Stimulated activated CD8-positive, alpha-beta memory T cell treated with anti-CD3 and anti-CD28 coated beads, Interleukin-12 subunit alpha, Interleukin-12 subunit beta, amount 100 ng/mL, for 4 hours (primary cell): ENCODE measurements at places on chromosomes 11 and 22.

- DNase-seq, result no peak
Observed at GRCh38 chr11:70603756-70604211, 205.5 kb downstream of the CTTN start.

GRCh38 chr11:214083-214482 is 6.6 kb downstream of the RIC8A start:
- DNase-seq, result no peak

DNA sequence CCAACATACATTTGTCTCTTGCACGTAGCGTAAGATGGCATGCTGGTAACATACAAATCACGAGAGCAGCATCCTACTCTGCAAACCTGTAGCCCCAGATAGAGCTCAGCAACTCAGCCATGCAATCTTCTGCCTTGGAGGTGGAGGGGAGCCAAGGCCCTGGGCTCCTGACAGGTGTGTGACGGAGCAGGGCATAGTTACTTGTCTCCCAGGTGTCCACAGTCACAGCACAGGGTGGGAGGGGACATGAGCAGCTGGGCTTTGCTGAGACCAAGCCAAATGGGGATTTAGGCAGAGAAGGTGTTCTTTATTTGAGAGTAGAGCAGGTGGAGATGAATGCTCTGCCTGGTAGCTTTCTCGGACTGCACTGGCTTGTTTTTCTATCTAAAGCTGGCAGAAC is 111.7 kb downstream of the TEAD1 start:
- DNase-seq, result no peak

DNA sequence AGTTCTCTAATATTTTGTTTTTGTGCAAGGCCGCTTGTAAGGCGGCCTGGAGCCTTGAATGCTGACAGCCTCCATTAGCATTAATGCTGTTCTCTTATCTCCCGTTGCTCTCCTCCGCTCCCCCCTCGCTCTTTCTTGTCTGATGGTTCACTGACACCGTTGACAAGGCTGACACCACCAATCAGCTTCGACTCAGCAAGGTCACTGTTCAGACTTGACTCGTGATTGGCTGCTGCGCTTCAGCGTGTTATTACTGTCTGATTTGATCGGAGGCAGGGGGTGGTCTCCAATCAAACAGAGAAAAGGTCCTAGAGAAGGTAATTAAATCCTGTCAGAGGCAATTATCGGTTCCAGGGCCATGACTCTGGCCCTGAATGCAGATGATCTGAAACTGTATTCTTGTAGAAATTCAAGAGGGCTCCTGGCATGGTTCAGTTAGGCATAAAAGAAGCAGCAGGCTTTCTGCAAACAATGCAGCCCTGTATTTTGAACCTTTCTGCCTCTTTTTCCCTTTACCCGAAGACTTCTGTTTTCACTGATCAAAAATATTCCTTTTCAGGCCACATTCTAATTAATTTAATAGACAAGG is 49.3 kb upstream of the MPPED2 start:
- DNase-seq, result no peak

DNA sequence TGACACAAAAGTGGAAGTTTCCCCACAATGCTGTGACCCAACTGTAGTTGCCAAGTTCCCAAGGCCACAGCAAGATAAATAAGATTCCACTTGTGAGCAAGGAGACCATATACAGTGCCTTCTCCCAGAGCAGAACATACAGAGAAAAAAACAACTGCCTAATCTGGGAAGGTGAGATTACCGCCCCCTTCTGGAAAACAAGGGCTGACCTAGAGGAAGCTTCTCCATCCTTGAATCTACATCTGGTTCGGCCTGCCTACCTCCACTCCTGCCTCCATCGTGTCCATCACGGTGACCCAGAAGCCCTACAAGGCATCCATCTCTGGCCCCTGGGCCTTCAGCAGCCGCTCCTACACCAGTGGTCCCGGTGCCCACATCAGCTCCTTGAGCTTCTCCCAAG is 6.1 kb upstream of the RNASEH2C start:
- no peak for DNase-seq

- DNase-seq, result peak; percentile 9
Observed at GRCh38 chr22:44023404-44024287, 456 bp upstream of the PARVB start.

DNA sequence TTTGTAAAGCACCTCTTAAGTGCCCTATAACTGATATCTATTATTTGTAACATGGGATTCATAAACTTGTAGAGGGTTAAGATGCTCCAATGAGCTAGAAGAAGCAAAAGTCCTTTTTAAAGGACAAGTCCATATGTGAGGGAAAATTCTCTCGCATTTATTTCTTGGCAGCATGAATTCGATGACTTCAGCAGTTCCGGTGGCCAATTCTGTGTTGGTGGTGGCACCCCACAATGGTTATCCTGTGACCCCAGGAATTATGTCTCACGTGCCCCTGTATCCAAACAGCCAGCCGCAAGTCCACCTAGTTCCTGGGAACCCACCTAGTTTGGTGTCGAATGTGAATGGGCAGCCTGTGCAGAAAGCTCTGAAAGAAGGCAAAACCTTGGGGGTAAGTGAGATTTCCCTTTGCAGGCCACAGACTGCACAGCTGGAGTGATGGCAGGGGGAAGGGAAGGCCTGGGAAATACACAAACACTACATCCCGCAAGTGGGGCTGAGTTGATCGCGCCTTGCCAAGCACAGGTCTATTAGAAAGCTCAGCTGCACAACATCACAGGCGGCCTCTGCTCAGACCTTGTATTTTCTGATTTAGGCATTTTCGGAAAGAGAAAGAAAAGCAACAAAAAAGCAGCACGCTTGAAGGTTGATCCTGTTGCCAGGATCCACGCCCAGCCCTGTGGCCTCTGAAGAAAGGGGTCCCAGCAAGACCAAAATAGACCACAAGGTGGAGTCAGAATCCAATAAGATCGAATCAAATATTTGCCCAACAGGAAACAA is 1.5 kb downstream of the MS4A8 start:
- no peak for DNase-seq

DNA sequence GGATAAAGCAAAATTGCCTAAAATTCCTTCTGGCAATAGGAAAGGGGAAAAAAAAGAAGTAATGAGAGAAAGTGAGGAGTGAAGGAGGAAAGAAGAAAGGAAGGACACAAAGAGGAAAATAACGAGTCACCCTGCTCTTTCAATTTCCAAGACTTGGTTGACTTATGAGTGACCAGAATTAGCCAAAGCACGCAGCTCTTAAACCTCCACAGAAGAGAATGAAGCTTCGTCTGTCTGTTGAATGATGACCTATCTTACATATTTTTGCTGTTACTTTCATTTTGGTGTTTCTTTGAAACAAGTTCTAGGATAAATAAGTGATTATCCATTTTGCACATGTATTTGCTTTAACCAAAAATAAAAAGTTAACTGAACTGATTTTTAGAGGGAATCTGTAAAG is 728 bp downstream of the MMP27 start:
- no peak for DNase-seq

- DNase-seq, result no peak
Observed at GRCh38 chr11:128559496-128560103, 27.8 kb downstream of the ETS1 start.

DNA sequence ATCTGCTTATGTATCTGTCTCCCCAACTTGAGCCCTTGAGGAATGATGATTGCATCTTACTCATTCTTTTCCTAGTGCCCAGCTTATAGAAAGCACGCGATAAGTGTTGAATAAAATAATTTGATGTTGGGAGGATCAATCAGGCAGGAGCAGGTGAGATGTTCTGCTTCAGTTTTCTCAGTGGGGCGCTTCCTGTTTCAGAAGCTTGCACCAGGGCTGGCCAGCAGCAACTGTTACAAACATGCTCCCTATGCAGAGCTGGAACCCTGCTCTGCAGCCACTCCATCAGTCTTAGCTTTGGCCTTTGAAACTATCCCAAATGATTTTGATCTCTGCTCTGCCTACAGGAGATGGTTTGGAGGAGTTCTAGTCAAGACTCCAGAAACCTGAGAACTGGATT is 3.9 kb downstream of the ENDOD1 start:
- no peak for DNase-seq

- no peak for DNase-seq
Observed at GRCh38 chr11:130580891-130581492, 132.5 kb downstream of the ADAMTS15 start.

DNA sequence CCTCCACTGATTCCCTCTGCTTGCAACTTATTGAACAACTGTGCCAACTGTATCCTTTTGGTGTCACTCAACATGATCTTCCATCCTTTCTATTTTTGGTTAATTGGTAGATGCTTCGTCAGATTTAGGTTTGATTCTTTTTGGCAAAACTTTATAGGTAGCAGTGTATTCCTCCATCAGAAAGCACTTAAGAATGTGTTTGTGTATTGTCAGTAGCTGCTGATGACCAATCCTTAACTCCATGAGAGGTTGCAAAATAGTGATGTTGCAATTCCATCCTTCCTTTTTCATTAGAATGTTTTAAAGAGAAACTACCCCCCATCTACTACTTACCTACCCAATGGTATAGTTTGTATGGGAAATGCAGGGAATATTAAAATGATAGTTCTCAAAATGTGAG is 22.1 kb downstream of the FAM76B start:
- no peak for DNase-seq

DNA sequence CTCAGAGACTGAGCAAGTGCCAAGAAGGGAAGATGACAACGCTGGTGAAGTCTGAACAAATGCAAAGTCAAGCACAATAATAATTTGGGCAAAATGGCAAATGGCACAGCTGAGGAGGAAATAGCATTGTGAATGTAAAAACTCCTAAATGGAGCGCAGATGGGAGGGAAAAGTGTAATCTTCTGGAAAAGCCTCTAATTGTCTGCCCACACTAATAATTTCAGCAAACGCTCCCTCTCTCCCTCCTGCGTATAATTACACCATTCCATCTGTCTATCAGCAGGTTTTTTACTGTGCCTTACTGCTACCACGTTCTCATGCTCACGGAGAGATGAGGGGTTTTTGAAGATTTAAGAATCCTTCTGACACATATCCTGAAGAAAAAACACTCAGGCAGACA is 302.6 kb downstream of the KIRREL3 start:
- no peak for DNase-seq

- no peak for DNase-seq
Observed at GRCh38 chr22:49951986-49952896, 8.3 kb upstream of the PIM3 start.

DNA sequence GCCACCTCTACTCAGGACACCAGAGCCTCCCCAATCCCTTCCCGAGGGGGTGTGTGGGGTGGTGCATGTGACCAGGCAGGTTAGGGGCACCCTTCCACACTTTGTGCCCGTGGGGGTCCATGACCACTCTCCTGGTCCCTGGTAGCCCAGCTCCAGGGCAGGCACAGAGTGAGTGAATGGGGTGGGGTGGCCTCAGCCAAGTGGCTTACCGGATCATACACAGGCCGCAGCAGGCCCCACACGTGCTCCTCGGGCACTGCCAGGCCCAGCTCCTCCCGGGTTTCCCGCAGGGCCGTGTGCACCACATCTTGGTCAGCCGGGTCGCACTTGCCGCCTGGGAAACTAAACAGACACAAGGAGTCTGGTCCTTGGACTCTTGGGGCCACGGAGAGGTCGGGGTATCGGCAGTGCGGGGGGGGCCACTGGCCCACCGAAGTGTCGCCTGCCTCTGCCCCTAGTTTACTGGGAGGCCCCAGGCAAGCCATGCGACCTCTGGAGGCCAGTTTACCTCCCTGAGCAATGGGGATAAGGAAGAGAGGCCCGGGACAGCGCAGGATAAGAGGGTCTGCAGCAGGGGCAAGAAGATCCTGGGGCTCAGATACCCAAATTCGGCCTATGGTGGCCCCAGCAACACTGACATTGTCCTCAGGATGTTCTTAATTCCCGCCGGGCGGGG is 889 bp downstream of the NUDT8 start:
- DNase-seq, result no peak
